Urinary bladder (tissue), 4 donors: ENCODE measurements at places on chromosomes 4 and X. TPM values are rescaled to one million over a fixed set of nuclear protein-coding genes. Genes with fewer than 3 reads are reported as not detected.
A peak's percentile ranks its signal among the peaks of the same experiment; 100 is the strongest.

MRFAP1 gene
- 81.2 TPM for total RNA-seq

DNA sequence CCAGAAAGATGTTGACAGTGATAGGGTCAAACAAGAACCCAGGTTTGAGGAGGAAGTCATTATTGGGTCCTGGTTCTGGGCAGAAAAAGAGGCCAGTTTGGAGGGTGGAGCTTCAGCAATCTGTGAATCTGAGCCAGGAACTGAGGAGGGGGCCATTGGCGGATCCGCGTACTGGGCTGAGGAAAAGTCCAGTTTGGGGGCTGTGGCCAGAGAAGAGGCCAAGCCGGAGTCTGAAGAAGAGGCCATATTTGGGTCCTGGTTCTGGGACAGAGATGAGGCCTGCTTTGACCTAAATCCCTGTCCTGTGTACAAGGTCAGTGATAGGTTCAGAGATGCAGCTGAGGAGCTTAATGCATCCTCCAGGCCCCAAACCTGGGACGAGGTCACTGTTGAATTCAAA lies 3.7 kb downstream of the GPRASP2 start:
- no peak for DNase-seq

TCEAL9 gene
- total RNA-seq = 102 TPM

GRCh38 chrX:67563469-67564448 lies 19.9 kb downstream of the AR start:
- DNase-seq = no peak

DNA sequence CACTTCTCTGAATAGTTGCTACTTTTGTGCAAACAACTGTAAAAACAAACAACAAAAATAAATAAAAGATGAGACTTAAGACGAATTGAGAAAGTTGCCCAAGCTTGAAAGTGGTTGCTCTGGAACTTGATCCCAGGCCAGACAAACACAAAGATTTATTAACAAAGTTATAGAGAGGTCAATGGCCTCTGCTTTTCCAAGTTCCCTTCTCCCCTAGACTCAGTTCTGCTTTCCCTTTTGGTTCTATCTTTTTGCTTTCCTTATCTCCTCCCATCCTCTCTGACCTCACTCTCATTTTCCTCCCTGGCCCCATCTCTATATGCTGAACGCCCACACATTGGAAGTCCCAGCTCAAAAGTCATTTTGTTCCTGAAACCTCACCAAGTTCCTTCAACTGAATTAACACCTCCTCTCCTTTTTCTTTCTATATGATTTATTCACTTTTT lies 82.7 kb downstream of the MXRA5 start:
- DNase-seq = no peak

ASB9 gene
- total RNA-seq = 3.4 TPM

TMPRSS11A gene
- total RNA-seq = not detected

H2BW2 gene
- total RNA-seq = not detected

- DNase-seq = no peak
Measured at GRCh38 chr4:37516057-37516775, 170.0 kb downstream of the RELL1 start.

VSIG4 gene
- 22.4 TPM for total RNA-seq

TLR1 gene
- total RNA-seq = 17.2 TPM

GRCh38 chr4:24979554-24979953 lies 51.2 kb downstream of the LGI2 start:
- DNase-seq = peak; percentile 23

CTAG2 gene
- total RNA-seq = not detected

- DNase-seq = no peak
Measured at GRCh38 chrX:123084797-123085196, 99.3 kb upstream of the GRIA3 start.

SLC7A11 gene
- total RNA-seq = 1.2 TPM

AR gene
- total RNA-seq = 25.1 TPM

GCNA gene
- 3.0 TPM for total RNA-seq

DNA sequence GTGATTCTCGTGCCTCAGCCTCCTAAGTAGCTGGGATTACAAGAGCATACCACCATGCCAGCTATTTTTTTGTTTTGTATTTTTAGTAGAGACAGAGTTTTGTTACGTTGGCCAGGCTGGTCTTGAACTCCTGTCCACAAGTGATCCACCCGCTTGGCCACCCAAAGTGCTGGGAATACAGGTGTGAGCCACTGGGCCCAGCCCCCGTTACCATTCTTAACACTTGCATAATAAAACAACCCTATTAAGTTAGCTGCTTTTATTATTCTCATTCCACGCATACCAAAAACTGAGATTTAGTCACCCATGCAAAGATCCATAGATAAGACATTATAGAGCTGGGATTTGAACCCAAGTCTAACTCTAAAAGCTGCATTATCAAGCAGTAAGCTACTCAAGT lies 6.0 kb upstream of the TEX13A start:
- no peak for DNase-seq
